GM23338 (cell line): ENCODE measurements at places on chromosomes 16 and 17. TPM values are rescaled to one million over a fixed set of nuclear protein-coding genes. Genes with fewer than 3 reads are reported as not detected.

Gene PRKCB
- total RNA-seq = 9.2 and 16.4 TPM in 2 replicates

Gene SOST
- total RNA-seq = 0.31 TPM in 1 of 2 replicates, not detected in the other

Gene TP53TG3
- total RNA-seq = not detected in 2 replicates

Gene ASB16
- not detected in 2 replicates for total RNA-seq

Gene KRT20
- not detected in 2 replicates for total RNA-seq

Gene PPL
- 26.1 and 31.7 TPM in 2 replicates for total RNA-seq

Gene HCRT
- total RNA-seq = not detected in 2 replicates

Gene PMP22
- 1.6 and 2.2 TPM in 2 replicates for total RNA-seq

Gene TBC1D3E
- not detected in 2 replicates for total RNA-seq

Gene STX4
- 13.0 TPM in 2 replicates for total RNA-seq

Gene KCTD2
- total RNA-seq = 24.3 and 30.0 TPM in 2 replicates

Gene CTRB1
- not detected in 2 replicates for total RNA-seq

Gene MARCHF10
- total RNA-seq = not detected in 2 replicates

Gene GALR2
- 0.70 and 2.2 TPM in 2 replicates for total RNA-seq

Gene OTOP3
- not detected in 2 replicates for total RNA-seq

Gene ATP6V0A1
- total RNA-seq = 42.3 and 42.8 TPM in 2 replicates

Gene CUEDC1
- 3.0 and 3.3 TPM in 2 replicates for total RNA-seq
